HS-5 (cell line): ENCODE measurements at places on chromosomes 12 and 14.

DNA sequence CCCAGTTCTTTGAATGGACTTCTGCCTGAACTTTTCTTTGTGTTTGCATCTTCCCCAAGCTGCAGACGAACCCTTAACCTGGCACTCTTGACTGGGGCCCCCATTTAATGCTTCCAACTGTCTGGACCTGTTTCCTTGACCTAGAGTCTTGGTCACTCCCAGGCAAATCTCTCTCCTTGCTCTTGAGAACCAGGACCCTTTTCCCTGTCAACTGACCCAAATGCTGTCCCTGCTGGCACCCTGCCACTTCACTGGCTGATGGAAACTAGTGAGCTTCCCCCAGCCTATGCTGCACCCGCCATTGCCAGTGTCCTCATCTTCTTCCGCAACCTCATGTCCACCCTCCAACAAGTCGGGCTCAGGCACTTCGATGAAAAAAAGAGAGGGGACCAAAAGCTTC is 79.5 kb downstream of the PRIMA1 start:
- DNase-seq: no peak

- DNase-seq: no peak
Measured at GRCh38 chr12:65662590-65662989, 161.7 kb upstream of the HMGA2 start.

DNA sequence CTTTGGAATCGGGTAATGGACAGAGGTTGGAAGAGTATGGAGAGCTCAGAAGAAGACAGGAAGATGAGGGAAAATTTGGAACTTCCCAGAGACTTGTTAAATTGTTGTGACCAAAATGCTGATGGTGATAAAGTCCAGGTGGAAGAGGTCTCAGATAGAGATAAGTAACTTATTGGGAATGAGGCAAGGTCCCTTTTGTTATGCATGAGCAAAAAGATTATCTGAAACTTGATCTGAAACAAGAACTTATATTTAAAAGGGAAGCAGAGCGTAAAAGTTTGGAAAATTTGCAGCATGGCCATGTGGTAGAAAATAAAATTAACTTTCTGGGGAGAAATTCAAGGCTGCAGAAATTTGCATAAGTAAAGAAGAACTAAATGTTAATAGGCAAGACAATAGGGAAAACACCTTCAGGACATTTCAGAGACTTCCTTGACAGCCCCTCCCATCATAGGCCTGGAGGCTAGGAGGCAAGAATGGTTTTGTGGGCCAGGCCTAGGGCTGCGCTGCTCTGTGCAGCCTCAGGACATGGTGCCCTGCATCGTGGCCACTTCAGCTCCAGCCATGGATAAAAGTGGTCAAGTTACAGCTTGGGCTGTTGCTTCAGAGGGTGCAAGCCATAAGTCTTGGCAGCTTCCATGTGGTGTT is 425.7 kb upstream of the PRICKLE1 start:
- no peak for DNase-seq

DNA sequence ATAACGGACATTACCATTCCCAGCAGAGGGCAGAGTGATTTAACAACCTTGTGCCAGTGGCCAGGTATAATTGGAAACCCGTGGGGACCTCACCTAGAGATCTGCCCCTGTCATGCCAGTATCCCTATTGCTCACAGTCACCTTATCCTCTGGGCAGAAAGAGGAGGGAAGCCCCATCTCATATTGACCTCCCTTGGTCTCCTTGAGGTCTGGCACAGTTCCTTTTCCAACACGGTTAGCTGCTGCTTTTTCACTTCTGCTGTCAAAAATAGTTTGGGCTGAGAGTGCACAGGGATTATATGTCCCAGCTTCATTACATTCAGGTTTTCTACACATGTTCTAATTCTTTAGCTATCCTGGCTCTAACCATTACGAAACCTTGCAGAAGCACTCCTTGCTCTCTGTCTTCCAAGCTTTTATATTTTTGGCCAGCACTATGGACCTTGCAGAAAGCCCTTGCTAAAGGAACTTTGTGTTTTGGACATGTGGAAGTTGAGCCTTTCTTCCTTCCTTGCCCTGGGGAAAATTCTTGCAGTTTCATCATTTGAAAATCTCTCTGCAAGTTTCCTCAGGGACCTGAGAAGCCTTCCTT is 111.7 kb upstream of the MIS18BP1 start:
- DNase-seq: no peak

- DNase-seq: no peak
Measured at GRCh38 chr12:44225149-44225510, 389.2 kb downstream of the TMEM117 start.

DNA sequence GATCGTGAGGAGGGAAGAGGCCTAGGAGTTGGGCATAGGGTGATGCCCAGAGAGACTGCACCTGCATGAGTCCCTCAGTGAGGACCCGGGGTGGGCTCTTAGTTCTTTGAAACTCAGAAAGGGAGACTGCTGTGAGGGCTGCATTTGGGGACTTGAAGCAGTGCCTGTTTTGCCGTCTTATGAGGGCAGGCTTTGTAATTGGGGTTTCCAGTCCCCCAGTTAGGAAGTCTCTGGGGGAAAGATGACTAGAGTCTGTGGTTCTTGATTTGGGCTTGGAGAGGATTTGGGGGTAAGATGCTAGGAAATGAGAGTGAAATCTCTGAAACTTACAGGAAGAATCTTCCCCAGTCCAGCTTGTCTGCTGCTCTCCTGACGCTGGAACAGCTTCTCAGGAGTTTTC is 99.6 kb downstream of the ARF6 start:
- DNase-seq: no peak
